ENCODE measurements at places on chromosomes 11 and 22. TPM values are rescaled to one million over a fixed set of nuclear protein-coding genes. Genes with fewer than 3 reads are reported as not detected.

GRCh38 chr11:30155428-30155827 lies 75.4 kb upstream of the FSHB start:
- no peak for DNase-seq
- no peak overlapping the region for H3K4me3 ChIP-seq
- no peaks in the 10 kb centered on the region for H3K4me1 ChIP-seq
- no peaks in the 10 kb centered on the region for H3K27me3 ChIP-seq

DNA sequence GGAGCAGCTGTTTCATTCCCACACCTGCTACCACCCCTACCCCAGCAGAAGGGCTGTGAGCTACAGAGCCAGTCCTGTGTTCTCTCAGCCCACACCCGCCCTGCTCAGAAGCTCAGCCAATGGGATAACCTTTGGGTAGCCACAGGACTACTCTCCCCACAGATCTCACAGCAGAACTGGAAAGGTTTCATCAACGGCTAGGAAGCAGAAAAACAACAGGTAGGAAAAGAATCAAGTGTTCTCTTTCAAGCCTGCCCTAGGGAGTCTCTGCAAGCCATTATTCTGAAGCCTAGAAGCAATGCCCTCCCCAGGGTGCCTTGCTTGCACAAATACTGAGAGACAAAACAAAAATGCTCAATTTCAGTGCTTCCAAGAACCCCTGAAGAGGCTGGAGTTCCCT lies 77.2 kb downstream of the TMPRSS5 start:
- H3K4me3 ChIP-seq, result no peak overlapping the region
- no peaks in the 10 kb centered on the region for H3K36me3 ChIP-seq
- no peak overlapping the region for H3K27ac ChIP-seq
- DNase-seq, result no peak
- H3K4me1 ChIP-seq, result no peaks in the 10 kb centered on the region
- H3K27me3 ChIP-seq, result peaks cover 5% of the 10 kb centered on the region

Gene MS4A7
- not detected for total RNA-seq

Gene APLNR
- total RNA-seq, result not detected

GRCh38 chr11:10514202-10514601 lies 26.8 kb downstream of the RNF141 start:
- no peak overlapping the region for H3K4me3 ChIP-seq
- no peaks in the 10 kb centered on the region for H3K27me3 ChIP-seq
- peaks cover 5% of the 10 kb centered on the region for H3K4me1 ChIP-seq
- no peak for DNase-seq
- peaks cover 22% of the 10 kb centered on the region for H3K36me3 ChIP-seq

DNA sequence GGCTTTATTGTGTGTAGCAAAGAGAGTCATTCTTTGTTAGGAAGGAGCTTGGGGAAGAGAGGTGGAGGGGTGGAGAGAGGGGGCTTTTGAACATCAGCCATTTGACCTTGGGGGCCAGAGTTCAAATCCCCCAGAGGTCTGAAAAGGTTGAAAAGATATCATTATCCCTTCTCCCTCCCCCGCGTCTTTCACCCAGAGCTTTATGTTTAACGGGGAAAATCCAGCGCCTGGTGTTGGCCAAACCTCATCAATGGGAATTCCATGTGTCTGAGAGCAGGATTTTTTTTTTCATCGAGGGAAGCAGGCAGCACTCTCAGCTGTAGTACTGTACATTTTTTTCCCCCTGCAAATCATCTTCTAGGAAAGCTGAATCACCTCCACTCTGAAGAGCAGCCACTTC lies 122.4 kb upstream of the HSD17B12 start:
- H3K27ac ChIP-seq, result no peak overlapping the region
- DNase-seq, result no peak
- H3K4me1 ChIP-seq, result peaks cover 7% of the 10 kb centered on the region
- no peak overlapping the region for H3K4me3 ChIP-seq
- peaks cover 64% of the 10 kb centered on the region for H3K27me3 ChIP-seq

DNA sequence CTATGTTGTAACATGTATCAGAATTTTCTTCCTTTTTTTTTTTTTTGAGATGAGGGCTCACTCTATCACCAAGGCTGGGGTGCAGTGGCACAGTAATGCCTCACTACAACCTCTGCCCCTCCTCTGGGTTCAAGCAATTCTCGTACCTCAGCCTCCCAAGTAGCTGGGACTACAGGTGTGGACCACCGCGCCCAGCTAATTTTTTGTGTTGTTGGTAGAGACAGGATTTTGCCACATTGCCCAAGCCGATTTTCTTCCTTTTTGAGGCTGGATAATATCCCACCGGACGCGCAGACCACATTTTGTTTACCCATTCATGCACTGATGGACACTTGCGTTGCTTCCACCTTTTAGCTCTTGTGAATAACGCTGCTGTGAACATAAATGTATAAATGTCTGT lies 97.0 kb downstream of the BRD1 start:
- no peak for DNase-seq
- H3K27me3 ChIP-seq, result peaks cover 16% of the 10 kb centered on the region
- H3K4me3 ChIP-seq, result no peak overlapping the region

- H3K4me3 ChIP-seq, result no peak overlapping the region
- H3K27ac ChIP-seq, result no peak overlapping the region
- H3K27me3 ChIP-seq, result peaks cover 9% of the 10 kb centered on the region
- H3K36me3 ChIP-seq, result no peaks in the 10 kb centered on the region
- no peak for DNase-seq
- no peaks in the 10 kb centered on the region for H3K4me1 ChIP-seq
These were observed 154.6 kb downstream of the TRIM29 start for GRCh38 chr11:119983240-119983732.

DNA sequence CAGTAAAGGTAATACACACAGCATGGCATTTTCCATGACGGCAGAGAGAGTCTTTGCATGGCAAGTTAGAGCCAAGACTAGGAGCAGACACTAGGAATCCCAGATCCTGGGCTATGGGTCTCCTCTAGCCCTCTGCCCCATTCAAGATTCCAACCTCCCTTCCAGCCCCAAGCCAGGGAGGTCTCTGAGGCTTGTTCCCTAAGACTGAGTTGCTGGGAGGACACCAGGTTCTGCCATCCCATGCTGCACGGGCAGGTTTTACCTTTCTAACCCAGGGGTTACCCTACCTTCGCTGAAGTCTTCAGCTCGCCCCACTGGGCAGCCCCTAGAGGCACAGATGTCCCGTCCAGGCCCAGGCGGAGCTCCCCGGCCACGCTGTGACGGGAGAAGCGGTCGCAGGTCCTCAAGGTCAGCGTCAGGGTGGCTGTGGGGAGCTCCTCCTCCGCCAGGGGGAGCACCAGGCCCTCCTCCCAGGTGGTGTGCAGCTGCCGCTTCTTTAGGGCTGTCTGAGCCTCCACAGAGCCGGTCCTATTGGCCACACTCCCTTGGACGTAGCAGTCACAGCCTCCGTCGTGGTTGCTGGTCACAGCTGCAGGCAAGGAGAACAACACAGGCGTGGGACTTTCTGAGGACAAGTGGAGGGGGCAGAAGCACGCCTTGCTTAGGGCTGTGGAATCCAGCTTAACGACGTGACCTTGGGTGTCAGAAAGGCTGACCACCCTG lies 33.8 kb downstream of the SYT13 start:
- H3K27me3 ChIP-seq, result peaks cover 2% of the 10 kb centered on the region
- H3K27ac ChIP-seq, result no peak overlapping the region
- H3K36me3 ChIP-seq, result no peaks in the 10 kb centered on the region
- H3K4me3 ChIP-seq, result no peak overlapping the region
- no peak for DNase-seq
